ENCODE measurements at places on chromosomes 1 and 21.

DNA sequence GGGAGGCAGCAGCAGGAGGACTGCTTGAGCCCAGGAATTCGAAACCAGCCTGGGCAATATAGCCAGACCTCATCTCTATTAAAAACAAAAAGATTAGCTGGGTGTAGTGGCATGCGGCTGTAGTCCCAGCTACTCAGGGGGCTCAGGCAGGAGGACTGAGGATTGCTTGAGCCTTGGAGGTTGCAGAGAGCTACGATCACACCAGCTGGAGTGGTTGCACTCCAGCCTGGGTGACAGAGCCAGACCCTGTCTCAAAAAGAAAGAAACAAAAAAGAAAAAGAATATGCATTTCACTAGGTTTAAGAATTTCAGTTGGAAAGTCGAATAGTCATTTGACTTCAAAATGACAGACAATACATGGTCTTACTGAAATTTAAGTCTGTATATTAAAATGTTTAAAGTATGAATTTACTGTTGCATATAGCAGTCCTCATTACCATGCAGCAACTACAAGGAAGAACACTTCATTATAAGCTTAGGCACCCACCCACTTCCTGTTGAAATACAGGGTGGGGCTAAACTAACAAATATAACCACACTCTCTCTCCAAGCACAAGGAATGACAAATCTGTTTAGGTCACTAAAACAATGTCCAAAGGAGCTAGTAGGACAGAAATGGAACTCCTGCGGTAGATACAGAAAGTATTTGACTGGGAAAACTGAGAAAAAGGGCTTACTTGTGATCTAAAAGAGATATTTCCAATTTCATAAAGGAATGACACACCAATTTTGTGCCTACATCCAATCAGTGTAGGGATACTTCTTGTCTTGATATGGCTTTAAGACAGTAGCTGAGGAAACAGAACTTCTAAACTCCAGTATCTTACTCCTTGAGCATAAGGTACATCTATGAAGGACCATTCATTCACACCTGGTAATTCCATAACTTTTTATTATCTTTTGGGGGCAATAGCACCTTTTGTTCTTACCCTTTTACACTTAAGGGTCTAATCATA is 44.1 kb downstream of the GPR3 start:
- no peak for DNase-seq

DNA sequence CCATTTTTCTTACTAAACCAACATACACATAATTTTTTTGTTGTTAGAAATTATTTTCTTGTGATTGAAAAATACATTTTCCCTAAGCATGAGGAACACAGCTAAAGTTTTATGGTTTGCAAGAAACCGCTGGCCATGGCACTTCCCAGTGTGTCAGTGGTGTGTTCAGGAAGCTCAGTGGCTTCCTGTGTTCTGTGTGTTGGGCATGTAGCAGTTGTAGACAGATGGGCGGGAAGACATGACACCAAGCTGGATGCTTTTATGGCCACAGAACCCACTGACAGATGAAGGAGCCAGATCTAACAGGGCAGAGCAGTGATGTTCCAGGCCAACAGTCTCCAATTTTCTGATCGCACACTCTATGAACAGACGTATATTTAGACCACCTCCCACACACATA is 119.8 kb downstream of the GALNT2 start:
- no peak for DNase-seq

DNA sequence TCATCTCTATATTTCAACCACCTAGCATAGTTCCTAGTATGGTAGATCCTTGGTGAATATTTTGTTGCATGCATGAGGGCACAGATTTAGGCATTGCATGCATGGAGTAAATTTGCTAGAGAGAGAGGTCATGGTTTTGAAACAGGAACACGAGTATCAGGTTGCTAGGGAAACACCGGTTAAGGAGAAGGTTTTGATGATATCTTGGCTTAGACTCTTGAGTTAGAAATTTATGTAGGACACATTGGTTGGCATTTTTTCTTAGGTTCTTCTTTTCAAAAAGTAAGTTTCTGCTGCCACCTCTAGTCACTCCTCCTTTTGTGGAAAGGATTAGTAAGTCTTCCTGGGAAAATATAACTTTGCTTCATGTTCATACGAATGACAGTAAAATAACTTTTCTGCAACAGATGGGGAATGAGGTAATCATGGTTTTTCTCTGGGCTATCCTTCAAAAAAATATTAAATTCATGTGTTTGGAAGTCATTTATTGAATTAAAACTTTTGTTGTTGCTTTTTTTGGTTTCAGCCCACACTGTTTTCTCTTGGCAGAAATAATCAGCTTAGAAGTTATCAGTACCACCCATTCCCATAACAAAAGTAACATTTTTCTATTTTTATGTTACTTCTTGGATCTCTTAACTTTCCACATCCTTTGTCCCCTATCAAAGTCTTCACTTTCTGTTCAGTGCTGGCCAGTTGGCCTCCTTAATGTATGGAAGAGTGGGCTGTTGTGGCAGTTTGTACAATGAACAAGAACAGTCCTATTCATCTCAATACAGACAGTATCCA is 97.3 kb downstream of the PLA2G4A start:
- DNase-seq = no peak

GRCh38 chr1:47883963-47884362 is 113.2 kb downstream of the TRABD2B start:
- DNase-seq = no peak

- DNase-seq = no peak
Observed at GRCh38 chr1:25818569-25818968, 1.2 kb upstream of the MTFR1L start.

GRCh38 chr21:44778094-44778493 is 23.5 kb downstream of the UBE2G2 start:
- DNase-seq = no peak

DNA sequence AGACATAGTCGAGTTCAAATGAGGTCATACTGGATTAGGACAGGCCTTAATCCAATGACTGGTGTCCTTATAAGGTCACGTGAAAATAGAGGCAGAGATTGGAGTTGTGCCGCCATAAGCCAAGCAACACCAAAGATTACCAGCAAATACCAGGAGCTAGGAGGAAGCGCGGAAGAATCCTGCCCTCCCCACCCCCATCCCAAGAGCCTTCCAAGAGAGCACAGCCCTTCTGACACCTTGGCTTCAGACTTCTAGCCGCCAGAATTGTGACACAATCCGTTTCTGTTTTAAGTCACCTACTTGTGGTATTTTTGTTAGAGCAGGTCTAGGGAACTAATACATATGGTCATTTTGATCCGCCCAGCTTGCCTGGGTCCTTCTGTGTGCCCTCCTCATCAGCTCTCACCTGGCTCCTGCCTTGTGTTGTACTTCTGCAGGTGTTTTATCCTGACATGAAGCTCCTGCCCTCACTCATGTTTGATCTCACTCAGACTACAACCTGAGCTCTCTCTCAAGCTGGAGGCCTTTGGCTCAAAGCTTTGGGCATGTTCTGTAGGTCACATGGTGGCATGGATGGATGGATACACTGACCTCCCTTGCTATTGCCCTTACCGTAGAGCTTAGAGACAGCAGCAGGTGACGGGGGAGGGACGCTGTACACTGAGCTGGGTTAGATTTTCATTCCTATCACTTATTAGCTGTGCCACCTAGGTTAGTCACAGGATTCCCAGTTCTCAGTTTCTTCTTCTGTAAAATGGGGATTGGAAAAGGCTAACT is 10.7 kb upstream of the NUAK2 start:
- DNase-seq = no peak

DNA sequence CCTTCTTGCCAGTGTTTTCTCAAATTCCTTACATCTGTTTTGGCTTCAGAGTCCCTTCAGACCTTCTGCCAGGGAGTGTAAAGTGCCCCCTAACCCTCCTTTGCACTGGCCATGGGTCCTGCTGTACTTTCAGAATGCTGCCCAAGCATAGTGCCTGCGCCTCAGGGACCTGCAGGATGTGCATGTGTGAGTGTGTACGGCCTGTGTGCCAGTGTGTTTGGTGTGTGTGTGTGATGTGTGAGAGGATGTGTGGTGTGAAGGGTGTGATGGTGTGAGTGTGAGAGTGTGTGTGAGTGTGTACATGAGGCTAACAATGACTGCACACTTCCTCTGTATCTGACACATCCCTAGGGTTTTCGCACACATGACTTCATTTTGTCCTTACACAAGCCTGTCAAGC is 265.8 kb upstream of the RAB4A start:
- DNase-seq = no peak

GRCh38 chr1:50970509-50970887 is 453 bp downstream of the CDKN2C start:
- no peak for DNase-seq

DNA sequence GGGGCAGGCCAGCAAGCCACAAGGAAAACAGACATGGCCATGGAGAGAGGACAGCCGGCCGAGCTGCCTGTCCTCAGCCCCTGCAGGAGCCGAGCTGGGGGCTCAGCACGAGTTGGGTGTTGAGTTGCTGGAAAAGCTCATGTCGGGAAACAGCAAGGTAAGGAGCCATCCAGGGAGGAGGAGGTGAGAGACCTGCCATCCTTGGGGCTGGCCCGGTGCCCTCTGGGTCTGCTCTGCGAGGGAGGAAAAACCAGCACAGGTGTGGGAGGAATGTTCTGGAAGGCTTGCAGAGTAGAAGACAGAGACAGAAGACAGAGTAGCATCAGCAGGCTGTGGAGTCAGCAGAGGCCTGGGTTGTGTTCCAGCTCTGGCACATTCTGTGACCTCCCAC is 548.8 kb downstream of the PTPRU start:
- no peak for DNase-seq

DNA sequence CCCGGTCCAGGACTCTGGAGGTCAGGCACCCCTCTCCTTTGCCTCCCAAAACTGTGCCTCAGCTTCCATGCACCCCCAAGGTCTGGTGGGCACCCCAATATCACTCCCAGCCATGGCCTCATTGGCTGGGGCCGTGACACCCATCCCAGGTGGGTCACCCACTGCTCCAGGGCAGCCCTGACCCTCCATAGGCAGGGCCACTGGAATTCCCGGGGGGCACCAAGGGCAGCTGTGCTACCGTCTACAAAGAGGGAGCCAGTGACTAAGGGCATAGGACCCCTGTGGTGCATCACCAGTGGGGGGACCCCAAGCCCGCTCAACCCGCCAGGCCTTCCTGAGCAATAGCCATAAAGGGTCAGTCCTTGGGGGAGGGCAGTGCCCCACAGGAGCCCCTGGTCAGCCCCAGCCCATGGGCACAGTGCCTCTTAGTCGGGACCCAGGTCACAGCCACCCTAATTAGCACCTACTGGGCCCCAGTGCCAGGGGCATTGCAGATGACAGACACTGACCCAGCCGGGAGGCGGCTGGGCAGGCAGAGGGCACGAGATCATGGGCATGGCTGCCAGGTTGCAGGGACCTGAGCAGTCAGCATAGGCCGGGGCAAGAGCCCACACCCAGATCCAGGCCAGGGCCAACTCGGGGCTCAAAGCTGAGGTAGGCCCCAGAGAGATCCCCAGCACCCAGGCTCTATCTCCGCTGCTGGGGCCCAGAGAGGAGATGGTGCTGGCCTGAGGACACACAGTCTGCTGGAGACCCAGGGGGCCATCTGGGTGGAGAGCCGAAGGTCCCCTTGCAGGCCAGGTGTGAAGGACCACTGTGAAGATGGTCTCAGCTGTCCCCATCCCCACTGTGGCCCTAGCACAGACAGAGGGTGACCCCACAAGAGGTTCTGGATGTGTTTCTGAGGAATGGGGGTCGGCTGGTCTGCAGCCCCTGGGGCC is 19.0 kb upstream of the ARF1 start:
- DNase-seq = no peak

DNA sequence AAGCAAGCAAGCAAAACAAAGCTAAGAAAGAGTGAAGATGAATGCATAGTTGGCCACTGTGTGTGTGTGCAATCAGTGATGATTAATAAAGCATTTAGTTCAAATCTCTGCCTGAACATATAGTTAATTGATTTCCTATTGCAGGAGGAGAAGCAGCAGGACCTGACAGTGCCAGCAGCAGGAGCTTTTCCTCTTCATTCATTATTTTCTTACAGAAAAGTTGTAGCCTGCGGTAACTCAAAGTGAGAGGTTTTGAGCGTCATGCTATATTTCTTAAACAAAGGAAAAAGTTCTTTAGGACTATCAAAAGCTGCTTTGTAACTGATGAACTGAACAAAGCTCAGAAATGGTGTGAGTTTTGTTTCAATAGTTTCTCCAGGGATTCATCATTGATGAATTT is 379.9 kb downstream of the PTBP2 start:
- no peak for DNase-seq

GRCh38 chr1:10064416-10065343 is 31.9 kb downstream of the UBE4B start:
- no peak for DNase-seq

GRCh38 chr1:83931658-83932253 is 67.2 kb downstream of the TTLL7 start:
- peak; percentile 22 for DNase-seq

GRCh38 chr1:55720261-55720660 is 505.1 kb upstream of the USP24 start:
- DNase-seq = no peak

DNA sequence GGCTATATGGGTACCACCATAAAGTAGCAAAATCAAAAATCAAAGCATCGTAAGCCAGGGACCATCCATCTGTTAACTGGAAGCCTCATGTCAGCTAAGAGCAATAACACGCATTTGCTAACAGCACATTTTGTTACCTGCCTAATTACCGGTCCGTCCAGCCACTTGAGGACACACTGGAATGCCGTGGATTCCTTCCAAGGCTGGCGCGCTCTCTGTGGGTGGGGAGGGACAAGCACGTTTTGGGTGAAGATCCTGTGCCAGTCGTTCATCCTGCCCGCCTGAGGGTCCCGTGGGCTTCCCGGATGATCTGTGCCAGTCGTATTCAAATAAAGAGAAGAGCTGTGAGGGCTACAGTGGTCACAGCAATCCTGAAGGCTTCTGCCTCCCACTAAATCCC is 6.2 kb downstream of the NPHP4 start:
- no peak for DNase-seq

DNA sequence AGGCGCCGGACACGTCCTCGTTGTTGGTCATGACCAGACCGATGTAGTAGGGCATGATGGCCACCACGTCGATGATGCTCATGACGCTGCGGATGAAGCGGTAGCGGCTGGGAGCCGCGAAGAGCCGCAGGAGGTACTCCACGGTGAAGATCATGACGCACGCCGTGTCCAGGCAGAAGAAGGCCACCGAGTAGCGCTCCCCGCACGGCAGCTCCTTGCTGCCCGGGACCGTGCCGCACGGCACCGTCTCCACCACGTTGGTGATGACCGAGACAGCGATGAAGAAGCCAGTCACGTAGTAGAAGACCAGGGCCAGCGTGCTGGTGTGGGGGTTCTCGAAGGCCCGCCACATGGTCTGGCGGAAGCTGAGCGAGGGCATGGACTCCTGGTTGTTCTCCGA is 7.6 kb downstream of the KCND3 start:
- DNase-seq = no peak

GRCh38 chr1:239930686-239931262 is 160.9 kb upstream of the FMN2 start:
- DNase-seq = no peak

DNA sequence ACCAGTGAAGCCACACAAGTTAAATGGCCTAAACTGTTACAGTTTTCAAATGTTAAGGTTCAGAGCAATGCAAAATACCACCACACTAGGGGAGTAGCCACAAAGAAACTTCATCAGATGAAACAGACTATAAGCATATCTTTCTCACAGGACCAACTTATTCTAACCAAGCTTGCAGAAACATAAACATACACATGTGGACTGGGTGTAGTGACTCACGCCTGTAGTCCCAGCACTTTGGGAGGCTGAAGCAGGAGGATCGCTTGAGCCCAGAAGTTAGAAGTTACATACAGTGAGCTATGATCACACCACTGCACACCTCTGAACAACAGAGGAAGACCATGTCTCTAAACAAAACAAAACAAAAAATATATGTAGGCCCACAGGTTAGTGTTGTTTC is 17.3 kb downstream of the WDR47 start:
- no peak for DNase-seq

- DNase-seq = no peak
Observed at GRCh38 chr21:32599091-32599490, 13.1 kb downstream of the CFAP298 start.
